H54 (cell line): ENCODE measurements at places on chromosomes 1 and 21.
A peak's percentile ranks its signal among the peaks of the same experiment; 100 is the strongest.

GRCh38 chr1:27940297-27940696, 5.5 kb downstream of the SMPDL3B start:
- no peak for DNase-seq

GRCh38 chr1:9766759-9767442, 56.9 kb downstream of the CLSTN1 start:
- DNase-seq, result peak; percentile 49

- DNase-seq, result no peak
These were observed 9.7 kb downstream of the TLR5 start for GRCh38 chr1:223133306-223133823.

DNA sequence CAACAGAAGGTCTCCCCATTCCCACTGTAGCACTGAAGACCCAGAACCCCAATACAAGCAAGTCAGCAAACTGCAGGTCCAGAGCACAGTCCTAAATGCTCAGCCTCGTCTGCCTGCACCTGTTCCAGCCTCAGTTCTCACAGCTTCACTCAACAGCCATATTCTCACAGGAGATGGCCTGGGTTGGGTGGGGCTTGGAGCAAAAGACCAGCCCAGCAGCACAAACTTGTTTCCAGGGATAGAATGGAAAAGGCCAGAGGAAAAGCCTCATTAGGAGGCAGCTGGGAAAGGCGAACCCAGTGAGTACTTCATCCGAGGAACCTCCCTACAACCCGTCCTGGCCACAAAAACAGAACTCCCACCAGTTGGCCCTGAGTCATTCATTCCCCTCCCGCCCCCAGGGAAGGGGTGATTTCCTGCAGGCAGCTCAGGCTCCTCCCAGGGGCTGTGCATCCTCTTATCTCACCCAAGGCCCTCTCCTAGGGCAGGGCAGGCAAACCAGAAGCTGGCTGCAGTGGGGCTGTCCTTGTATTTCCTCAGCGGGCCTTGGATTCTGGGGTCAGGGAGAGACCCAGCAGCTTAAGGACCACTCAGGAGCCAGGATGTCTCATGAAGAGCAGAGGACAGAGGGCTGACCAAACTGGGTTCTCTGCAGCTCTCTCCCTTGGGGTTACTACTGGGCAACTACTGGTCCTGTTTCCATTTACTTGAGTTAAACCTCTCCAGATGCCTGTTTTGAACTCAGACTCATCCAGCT, 7.4 kb upstream of the MPL start:
- peak; percentile 90 for DNase-seq

GRCh38 chr1:177546346-177546745, 375.6 kb downstream of the BRINP2 start:
- DNase-seq, result no peak

- DNase-seq, result no peak
These were observed 563 bp upstream of the NFIA start for GRCh38 chr1:61081686-61082310.

DNA sequence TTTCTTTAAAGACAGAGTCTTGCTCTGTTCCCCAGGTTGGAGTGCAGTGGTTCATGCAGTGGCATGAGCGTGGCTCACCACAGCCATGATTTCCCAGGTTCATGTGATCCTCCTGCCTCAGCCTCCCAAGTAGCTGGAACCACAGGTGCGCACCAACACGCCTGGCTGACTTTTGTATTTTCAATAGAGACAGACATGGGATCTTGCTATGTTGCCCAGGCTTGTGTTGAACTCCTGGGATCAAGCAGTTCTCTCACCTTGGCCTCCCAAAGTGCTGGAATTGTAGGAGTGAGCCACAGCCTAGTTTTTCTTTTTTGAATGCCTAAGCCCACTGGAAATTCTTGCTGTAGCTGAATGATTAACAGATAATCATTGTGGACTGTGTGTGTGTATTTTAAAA, 113.5 kb downstream of the RPS6KC1 start:
- DNase-seq, result no peak

DNA sequence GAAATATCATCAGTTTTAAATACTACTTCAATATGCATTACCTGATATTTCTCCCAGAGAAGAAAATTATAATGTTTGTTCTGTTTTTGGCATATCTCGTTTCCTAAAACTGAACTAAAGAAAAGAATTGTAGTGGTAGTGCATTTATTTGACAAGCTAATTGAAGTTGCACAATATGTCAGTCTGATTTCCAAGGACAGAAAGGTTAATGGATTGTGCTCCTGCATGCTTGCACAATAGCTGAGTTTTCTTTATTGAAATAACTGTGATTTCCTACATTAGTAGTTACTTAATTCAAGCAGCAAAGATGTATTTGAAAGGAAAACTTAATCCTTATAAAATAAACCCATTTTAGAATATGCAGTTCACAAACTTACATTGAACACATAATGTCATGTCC, 2047.7 kb downstream of the NCAM2 start:
- DNase-seq, result no peak

DNA sequence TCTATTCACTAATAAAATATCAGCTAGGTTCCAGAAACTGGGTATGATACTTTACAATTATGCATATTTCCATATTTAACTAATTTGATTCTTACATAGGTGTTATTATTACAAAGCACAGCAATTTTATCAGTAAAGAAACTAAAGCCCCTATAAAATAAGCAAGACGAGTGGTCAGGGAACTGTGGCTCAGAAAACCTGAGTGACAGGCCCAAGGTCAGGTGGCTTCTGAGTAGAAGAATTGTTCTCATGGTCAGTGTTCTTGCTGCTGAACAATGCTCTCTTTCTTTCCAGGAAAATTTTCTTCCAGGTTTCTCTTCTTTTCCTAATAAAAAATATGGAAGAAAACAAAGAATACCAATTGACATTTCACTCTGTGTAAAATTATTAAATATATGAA, 2.2 kb upstream of the ATP6V1G3 start:
- no peak for DNase-seq

GRCh38 chr1:32741059-32741412, 38.5 kb upstream of the SYNC start:
- no peak for DNase-seq

DNA sequence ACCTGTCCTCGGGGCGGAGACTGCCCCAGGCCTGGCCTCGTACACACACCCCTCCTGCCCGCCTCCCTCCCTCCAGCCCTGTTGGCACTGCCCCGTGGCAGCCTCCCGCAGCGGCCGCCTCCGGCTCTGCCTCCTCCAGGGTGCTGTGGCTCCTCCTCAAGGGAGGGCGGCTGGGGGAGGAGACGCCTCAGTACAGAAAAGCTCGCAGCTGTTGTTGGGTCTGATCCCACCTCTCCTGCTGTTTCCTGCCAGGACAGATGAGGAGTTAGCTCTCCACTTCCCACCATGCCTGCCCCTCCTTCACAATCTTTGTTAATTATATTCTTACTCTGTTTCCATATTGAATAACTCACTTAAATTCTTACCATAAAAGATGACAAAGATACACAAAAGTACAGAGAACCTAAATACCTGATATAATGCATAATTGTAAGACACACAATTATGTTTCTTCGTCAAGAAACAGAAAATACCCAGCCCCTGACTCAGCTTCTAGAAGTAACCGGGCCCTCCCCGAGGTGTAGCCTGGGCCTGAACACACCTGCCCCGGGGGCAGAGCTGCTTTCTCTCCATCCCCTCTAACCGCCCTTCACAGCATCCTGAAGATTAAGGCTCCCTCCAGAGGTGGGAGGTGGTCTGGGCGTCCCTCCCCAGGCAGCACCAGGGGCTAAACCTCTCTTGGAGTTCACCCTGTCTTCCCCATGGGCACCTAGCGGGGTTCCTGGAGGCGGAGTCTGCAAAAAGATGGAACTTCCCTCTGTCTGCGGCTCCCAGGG, 30.6 kb upstream of the COL6A1 start:
- DNase-seq, result peak; percentile 94

DNA sequence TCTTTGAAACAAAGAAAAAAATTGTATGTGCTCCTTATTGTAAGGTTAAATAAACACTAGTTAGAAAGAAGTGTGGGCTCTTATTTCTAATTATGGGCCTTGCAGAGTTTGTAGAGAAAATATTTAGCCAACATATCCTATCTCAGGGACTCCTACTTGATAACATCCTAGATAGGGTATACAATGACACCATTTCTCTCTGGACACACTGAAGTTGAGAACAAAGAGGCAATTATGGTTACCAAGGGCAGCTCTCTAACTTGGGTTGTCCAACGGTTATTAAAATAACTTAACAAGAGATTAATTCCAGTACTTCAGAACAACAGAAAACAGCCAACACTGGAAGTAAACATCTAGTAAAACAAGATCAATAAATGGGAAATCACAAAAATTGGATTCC, 69.0 kb upstream of the ZC3H11B start:
- DNase-seq, result no peak
